ENCODE measurements at places on chromosomes 13 and 19.

- DNase-seq, result no peak
These were observed 27.2 kb upstream of the WDR18 start for GRCh38 chr19:956766-957440.

- no peak for DNase-seq
These were observed 175.2 kb downstream of the TSHZ3 start for GRCh38 chr19:31173991-31174390.

DNA sequence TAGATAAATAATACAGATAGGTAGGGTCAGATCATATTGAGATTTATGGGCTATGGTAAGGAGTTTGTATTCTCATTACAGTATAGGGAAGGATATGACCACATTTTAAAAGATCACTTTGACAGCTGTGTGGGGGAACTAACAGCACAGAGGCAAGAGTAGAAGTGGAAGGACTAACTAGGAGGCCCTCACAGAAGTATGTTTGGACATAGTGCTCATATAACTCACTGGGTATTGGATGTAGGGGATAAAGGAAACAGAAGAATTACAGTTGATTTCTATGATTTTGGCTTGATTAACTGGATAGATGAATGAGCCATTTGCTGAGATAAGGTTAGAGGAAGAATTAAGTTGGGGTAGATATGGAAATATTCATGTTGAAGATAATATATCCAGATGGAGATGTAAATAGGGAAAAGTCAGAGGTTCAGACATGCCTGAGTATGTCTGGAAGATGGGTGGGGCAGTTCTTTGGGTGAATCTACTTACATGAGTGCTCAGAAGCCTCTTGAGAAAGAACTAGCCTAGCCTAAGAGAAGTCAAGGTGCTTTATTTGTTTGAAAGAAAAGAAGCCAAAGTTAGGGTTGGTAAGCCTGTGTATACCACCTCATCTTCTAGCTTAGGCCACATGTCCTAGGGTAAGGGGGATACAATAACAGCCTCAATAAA is 133.4 kb downstream of the NDFIP2 start:
- no peak for DNase-seq

- DNase-seq, result no peak
These were observed 8.8 kb upstream of the IGFL4 start for GRCh38 chr19:46049597-46049996.

- DNase-seq, result no peak
These were observed 18.3 kb upstream of the EIF3G start for GRCh38 chr19:10137751-10138682.

- DNase-seq, result no peak
These were observed 11.0 kb upstream of the CCL25 start for GRCh38 chr19:8041531-8041931.

DNA sequence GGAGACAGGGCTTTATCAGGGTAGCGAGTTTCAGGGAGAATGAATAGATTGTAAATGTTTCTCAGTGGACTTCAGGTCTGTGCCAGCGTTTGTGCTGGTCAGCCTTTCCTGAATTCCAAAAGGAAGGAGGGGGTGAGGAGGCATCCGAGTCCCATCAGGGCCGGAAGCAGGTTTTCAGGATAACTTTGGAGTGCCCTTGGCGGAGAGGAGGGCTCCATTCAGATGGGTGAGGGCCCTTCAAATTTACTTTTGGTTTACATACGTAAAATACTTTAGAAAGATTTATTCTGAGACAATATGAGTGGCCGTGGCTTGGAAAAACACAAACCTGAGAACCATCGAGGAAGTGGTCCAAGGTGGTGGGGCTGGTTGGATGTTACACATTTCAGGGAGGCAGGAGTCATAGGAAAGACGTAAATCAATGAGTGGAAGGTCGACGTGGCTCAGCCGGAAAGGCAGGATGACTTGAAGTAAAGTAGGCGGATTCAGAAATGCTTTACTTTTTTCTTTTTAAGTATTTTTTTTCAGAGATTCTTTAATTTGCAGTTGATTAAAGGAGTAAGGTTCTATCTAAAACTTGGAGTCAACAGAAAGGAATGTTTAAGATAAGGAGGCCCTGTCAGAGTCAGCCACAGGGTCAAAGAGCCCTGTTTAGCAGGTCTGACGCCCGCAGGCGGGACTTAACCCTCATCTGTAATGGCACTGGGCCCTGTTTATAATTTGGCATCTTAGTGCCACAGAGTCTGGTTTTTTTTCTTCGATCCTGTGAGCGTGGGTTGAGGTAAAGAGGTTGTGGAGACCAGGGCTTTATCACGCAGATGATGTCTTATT is 32.8 kb downstream of the ATP11A start:
- DNase-seq, result no peak

DNA sequence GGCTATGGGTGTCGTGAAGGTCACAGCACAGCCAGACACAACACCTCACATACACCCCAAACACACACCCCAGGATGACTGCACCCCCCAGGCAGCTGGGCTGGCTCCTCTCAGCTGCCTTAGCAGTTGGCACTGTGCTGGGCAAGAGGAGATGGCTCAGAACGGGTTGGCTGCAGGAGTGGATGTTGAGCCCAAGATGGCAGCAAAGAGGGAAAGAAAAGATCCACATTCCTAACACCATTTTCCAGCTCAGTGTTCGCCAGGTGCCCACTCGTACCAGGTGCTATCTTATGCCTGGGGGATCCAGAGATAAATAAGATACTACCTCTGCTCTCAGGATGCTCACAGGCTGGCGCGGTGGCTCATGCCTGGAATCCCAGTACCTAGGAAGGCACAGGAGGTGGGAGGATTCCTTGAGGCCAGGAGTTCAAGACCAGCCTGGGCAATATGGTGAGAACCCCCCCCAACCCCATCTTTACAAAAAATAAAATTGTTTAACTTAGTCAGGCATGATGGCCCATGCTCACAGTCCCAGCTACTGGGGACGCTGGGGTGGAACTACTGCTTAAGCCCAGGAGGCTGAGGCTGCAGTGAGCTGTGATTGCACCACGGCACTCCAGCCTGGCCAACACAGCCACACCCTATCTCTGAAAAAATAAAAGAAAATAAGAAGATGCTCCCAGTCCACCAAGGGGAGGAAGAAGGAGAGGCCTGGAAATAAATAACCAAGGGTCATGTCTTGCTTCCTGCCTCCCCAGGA is 89.7 kb upstream of the ZNF507 start:
- DNase-seq, result no peak

DNA sequence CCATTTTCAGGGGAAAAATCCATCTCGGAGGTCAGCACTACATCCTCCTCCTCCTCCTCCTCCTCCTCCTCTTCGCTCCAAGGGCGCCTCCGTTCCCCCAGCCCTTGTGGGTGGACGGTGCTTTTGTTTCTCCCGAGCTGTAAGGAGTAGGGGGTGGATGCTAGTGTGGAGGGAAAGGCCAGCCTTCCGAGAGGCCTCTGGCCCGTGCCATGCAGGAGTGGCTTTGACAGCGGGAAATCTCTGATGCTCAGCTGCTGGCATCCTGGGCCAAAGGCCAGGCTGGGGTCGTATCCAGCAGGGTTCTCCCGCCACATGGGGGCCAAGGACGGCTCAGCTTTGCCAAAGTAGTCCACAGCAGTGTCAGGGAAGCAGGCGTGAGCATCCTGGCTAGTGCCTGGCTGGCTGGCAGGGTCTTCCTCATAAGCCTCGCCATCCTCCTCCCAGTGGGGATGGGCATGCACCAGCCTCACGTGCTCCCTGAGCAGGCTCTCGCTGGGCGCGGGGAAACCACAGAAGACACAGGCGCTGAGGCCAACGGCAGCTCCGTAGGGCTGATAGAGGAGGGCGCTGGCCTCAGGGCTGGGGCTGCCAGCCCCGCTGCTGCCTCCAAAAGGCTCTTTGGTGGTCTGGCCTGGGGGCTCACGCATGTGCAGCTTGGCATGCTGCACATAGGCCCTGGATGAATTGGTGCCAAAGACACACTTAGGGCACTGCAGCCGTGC is 10.5 kb downstream of the WIZ start:
- DNase-seq, result no peak
